ENCODE measurements at places on chromosomes 12 and 14. TPM values are rescaled to one million over a fixed set of nuclear protein-coding genes. Genes with fewer than 3 reads are reported as not detected.

The SOAT2 gene
- total RNA-seq: not detected

GRCh38 chr12:95574799-95575452 is 23.6 kb upstream of the USP44 start:
- peak; percentile 53 for DNase-seq

The CACNA1C gene
- total RNA-seq: 11.7 TPM

The SDSL gene
- 5.2 TPM for total RNA-seq

GRCh38 chr14:64225151-64225757 is 68.9 kb downstream of the ESR2 start:
- DNase-seq: no peak

GRCh38 chr12:67515679-67516340 is 132.7 kb upstream of the DYRK2 start:
- DNase-seq: peak; percentile 44

DNA sequence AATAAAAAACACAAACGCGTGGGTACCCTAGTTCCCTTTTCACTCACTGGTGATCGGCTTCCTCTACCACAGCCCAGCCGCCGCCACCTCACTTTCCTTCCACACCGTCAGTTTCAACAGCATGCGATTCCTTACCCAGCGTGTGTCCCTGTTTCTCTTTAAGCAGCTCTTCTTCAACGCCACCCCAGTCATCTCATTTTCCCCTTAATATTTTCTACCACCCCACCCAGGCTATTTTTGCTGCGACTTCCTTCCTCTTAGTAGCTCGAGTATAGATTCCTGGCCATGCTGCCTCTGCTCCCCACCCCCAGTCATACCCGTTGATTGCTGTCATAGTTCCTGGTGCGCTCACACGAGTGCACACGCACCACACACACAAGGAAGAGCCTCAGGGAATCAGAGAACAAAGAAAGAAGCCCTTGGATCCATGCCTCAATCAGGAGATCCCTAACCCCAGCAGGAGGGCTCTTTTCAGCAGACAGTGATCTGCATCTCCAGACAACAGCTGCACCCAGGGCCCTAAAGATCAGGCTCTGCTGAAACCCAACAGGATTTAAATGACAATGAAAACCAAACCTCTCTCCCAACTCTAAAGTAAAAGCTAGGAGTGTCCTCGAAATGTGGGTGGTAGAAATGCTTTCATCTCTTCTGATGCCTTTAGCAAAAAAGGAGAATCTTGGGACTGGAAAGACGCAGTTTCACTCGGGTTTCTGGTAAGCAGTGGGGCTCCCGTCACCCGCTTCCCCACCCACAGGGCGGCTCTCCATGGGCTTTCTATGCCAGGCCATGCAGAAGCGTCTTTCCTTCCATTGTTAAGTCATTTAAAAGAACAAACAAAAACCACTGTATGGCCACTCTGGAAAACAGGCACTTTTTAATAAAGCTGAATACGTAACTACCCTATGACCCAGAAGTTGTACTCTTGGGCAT is 23.8 kb downstream of the VPS37B start:
- DNase-seq: peak; percentile 73

DNA sequence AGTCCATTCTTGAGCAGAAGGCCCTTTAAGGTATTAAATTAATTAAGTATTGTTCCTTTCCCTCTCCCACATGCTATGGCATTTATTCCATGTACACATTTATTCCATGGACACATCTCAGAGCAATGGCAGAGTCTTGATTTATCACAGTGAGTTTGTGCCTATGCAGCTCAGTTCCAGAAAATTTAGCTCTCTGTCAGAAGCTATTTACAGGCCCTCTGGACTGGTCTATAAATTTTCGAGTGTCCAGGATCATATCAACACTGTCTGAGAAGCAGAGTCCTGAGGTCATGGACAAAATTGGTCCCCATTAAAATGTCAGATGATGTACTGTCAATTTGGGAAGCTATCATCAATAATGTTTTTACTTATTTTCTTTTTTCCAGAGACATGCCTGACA is 65.5 kb downstream of the TTC7B start:
- no peak for DNase-seq

- DNase-seq: no peak
Measured at GRCh38 chr12:94575024-94575423, 75.3 kb downstream of the TMCC3 start.

The UNC79 gene
- total RNA-seq: under 0.01 TPM

GRCh38 chr12:46292754-46293402 is 24.0 kb upstream of the SLC38A1 start:
- peak; percentile 7 for DNase-seq

- peak; percentile 19 for DNase-seq
Measured at GRCh38 chr14:50037852-50038251, 78.5 kb downstream of the VCPKMT start.

GRCh38 chr14:92494512-92494911 is 19.1 kb upstream of the RIN3 start:
- peak; percentile 25 for DNase-seq

DNA sequence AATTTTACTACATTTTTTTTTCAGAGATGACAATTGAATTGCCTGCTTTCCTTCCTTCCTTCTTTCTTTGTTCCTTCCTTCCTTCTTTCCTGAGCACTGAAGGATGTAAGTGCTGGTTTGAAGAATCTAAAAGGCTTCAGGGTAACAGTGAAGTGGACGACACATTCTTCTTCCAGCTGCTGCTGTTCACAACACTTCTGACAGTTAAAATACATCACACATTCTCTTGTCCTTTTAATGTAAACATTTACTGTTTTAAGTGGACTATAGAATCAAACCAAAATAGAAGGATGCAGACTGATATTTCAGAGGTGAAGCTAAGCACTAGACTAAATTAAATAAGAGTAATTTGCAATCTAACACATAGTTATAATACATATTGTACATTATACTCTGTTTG is 151.5 kb downstream of the MSRB3 start:
- no peak for DNase-seq

DNA sequence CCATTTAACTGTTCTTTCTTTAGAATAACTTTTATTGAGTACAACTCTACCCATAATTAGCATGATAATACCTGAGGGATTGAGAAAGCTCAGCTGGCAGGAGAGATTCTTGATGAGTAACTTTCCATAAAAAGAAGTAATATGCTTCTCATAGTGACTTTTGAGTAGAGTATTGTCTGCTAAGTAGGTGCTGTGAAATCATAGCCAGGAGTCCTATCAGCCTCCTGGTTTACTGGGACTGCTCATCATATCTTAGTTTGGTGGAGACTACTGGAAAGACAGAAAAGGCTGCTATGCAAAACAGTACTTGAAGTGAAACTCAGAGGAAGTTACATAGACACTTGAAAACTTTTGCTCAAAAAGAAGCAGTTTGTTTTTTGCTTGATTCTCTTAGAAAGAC is 113.3 kb upstream of the ATP2B1 start:
- no peak for DNase-seq

DNA sequence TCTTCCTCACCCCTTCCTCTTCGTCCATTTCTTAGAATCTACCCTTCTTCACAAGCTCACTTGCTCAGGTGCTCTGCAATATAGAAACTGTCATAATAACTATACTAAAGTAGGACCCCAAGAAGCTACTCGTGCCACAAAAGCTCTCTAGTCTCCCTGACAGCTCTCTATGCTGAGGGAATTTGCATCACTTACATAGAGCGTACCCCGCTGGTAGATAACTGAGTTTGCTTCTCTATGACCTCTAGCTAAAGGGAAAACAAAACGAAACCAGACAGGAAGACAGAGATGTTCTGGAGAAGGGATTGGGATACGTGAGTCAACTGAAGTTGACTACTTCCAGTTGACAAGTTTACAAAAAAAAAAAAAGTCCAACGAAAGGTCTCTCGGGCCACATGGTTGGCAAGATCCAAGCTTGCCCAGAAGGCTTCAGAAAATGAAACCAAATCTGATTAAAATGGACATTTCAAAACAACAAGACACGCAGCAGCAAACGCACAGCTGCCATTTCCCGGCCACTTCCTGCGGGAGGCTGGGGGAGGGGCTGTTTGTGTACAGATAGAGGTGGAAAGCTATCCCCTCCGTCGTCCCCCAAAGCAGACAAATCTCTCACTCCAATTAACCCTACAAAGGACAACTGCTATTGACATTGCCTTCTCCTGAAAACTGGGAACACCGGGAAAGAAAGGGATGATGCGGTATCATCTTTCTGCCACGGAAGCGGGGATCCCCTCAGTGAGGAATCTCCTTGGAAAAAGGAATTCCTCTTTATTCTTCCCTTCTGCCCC is 1.3 kb downstream of the BAZ2A start:
- DNase-seq: peak; percentile 83

DNA sequence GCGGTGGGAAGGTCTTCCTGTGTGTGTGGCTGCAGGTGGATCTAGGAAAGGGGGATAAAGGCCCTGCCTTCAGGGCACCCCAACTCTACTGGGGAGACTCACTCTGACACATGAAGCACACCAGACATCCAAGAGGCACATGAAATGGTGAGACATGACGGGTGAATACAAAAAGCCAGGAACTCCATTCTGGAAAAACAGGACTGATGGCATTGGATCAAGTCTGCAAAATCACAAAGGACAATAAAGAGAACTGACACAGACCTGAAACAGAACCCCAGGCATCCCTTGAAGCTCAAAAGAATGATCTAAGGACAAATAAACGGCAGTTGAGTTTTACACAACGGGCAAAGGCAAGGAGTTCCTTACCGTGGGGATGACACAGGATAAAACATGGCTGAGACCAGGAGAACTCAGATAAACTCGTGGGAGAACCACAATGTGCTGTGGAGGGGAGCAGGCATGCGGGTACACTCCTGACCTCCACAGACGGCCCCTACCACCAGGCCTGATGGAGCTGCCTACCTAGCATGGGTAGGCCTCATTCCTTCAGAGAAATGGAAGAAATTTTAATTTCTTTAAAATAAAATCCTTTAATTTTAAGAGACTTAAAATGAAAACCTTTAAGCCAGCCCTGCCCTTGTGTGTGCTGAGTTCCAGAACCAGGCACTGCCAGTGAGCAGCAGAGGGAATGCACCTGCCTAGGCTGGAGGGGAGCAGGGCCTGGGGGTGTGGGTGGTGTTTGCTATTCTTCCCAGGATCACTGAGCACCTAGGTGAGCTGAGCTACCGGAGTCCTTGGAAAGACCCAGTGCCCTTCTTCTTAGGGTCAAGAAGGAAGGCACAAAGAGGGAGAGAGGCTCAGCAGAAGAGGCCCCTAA is 100.1 kb downstream of the SINHCAF start:
- DNase-seq: no peak

The B4GALNT3 gene
- total RNA-seq: under 0.01 TPM

- DNase-seq: no peak
Measured at GRCh38 chr14:89469210-89470198, 52.5 kb upstream of the FOXN3 start.

- no peak for DNase-seq
Measured at GRCh38 chr14:81784084-81784483, 250.4 kb upstream of the SEL1L start.

GRCh38 chr12:89693639-89694202 is 14.9 kb downstream of the ATP2B1 start:
- no peak for DNase-seq

The ADIPOR2 gene
- total RNA-seq: 34.1 TPM

GRCh38 chr14:74959596-74960180 is 4.3 kb upstream of the PGF start:
- DNase-seq: no peak

- DNase-seq: no peak
Measured at GRCh38 chr12:75308279-75308678, 21.8 kb downstream of the CAPS2 start.

DNA sequence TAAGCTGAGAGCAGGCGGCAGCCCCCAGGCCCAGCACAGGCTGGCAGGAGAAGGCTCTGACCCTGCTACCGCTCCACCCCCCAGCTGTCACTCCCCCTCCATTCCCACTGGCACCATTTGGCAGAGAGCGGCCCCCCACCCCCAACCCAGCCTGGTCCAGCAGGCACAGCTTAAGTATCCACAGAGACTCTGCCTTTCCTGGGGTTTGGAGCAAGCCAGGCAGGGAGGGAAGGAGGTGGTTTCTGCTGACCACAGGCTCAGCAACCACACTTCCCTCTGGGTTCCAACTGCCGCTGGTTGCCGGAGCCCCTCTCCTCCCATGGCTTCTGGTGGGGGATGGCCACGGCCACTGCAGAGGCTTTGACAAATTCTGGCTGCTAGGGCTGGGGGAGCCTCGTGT is 30.5 kb upstream of the CCND2 start:
- DNase-seq: no peak

The DEGS2 gene
- total RNA-seq: not detected

The KRT6B gene
- total RNA-seq: not detected

- DNase-seq: peak; percentile 53
Measured at GRCh38 chr14:93231129-93231979, 24.3 kb downstream of the UBR7 start.

DNA sequence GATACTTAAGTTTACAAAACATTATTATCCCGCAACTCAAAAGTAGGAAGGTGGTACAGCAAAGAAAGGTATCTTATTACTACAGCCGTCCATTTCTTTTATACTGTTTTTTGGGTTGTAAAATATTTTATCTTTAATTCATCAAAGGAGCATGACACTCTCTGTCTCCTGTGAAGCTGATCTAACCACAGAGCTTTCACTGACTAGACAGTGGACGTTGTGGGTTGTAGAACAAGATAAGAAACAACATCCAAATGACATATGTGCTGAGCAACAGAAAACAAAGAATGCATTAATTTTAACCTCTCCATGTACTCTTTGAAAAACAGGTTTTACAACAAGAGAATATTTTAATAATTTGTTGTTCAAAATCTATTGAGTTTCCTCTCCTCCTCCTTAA is 195.9 kb upstream of the FBXO33 start:
- DNase-seq: no peak

DNA sequence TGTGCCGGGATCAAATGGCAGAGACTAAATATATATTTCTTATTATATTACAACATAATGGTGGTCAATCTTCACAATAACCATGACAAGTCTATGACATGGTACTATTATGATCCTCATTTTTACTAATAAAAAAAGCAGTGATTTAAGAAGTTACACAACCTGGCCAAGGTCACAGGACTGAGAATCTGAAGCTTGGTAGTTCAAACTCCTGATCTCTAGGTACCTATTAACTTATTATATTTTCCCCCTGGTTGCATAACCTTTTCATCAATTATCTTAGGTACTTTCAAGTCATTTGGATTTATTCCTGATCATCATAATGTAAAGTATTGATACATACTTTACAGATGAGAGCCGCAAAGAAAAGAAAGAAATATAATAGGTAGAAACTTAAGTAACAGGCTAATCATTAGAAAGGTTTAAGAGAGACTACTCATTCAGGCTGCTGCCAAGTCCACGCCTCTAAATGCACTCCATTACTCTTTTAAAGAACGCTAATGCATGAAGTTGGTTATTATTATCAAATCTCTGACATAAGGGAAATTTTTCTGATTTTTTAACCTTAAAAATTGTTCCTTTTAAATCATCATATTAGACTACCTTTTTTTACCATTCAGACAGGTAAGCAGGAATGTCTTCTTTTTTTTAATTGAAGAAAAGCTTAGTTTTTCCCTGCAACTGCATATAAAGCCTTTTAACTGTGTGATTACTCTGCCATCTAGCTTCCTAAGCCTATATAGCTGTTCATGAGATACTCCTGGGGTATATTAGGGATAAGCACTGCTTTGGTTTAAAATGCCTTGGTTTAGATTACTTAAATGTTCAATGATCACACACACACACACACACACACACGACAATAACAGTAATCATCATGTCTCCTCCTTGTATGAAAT is 35.6 kb downstream of the RPS29 start:
- peak; percentile 19 for DNase-seq
